ENCODE measurements at places on chromosomes 5 and 9.

DNA sequence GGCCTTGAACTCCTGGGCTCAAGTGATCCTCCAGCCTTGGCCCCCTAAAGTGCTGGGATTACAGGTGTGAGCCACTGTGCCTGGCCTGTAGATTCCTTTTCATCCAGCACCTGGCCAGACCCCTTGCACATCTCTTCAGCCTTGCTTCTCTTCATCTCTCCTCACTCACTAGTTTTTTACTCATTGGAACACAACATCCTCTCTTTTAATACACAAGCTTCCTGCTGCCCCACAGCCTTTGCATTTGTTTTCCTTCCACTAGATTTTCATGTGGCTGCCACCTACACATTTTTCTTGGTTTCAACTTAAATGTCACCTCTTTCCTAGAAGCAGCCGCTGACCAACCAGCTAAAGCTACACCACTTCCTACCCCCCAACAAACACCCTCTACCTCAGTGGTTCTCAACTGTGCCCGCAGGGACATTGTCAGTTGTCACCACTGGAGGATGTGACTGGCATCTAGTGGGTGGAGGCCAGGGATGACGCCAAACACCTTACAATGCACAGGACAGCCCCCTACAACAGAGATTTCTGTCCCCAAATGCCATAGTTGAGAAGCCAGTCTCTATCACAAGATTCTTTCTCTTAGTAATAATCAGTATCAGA, 33.7 kb downstream of the HAVCR1 start:
- peak; percentile 94 for DNase-seq

DNA sequence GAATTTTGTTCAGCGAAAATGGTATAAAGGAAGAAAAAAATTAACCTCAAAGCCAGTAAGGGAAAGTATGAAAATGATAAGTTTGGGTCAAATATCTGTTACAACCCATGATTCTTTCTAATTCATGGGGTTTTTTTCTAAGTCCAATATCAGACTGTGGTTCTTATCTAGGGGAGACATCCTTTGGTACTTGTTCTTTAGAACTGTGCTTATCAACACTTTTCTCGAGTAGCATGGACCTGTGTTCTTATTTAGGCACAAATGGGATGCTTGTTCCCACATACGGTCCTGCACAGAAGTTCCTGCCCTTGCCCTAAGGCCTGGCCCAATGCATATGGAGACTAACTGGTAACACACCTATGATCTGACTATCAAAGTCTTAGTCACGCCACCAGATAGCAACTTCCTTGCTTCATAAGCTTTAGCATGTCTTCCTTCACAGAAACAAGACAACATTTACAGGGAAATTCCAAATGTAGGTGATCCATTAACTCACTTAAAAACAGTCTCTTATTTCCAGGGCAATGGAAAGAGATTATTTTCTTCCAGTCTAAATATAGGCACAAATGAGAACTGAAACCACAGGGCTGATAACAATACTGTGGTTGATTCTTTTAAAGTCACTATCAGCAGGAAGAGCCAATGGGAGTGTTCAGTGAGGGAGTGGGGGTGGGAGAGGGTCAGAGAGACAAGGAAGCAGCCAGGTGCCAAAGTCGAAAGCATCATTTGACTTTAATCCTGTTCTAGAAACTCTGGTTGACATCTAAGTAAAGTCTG, 268.8 kb upstream of the ANKRD55 start:
- DNase-seq, result no peak

- DNase-seq, result no peak
Observed at GRCh38 chr5:40202814-40203440, 476.8 kb upstream of the PTGER4 start.

GRCh38 chr9:92974761-92975755, 27.7 kb downstream of the FGD3 start:
- DNase-seq, result no peak
